ENCODE measurements at places on chromosomes 7 and 10.

- DNase-seq: no peak
Measured at GRCh38 chr10:13636776-13637175, 50.0 kb downstream of the PRPF18 start.

- no peak for DNase-seq
Measured at GRCh38 chr7:19698331-19698730, 10.5 kb downstream of the POLR1F start.

DNA sequence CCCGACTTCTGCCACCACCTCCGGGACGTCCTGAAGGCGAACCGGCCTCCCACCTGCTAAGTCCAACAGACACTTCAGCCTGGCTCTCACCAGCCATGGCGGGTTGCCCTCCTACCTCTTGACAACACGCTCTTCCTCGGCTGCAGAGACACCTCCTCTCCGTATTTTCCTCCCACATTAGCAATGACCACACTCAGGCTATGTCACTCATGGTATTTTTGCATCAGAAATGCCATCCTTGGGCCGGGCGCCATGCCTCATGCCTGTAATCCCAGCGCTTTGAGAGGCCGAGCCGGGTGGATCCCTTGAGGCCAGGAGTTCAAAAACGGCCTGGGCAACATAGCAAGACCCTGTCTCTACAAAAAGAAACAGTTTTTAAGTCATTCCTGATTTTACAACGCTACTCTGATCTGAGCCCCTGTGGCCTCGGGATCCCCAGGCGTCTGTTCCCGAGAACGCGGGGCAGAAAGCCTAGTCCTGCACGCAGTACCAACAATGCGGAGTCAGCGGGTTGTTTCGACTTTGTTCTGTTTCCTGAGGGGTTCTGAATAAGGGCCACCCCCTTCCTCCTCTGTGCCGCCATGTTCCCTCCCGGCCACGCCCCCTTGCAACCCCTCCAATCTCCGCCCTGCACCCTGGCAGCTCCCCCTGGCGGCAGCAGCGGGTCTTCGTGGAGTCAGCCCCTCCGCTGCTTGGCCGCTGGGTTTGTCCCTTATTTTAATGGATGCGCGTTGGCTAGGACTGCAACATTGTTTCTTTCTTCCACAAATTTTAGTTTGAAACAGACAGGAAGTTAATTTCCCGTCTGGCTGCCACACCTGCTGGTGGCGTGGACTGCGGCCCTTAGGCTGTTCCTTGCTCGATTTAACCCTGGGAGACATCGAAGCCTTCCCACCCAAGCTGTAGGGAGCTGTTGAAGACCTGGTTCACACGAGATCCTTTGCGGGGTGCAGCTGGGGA is 9.7 kb upstream of the ZFAND2A start:
- peak; percentile 66 for DNase-seq

DNA sequence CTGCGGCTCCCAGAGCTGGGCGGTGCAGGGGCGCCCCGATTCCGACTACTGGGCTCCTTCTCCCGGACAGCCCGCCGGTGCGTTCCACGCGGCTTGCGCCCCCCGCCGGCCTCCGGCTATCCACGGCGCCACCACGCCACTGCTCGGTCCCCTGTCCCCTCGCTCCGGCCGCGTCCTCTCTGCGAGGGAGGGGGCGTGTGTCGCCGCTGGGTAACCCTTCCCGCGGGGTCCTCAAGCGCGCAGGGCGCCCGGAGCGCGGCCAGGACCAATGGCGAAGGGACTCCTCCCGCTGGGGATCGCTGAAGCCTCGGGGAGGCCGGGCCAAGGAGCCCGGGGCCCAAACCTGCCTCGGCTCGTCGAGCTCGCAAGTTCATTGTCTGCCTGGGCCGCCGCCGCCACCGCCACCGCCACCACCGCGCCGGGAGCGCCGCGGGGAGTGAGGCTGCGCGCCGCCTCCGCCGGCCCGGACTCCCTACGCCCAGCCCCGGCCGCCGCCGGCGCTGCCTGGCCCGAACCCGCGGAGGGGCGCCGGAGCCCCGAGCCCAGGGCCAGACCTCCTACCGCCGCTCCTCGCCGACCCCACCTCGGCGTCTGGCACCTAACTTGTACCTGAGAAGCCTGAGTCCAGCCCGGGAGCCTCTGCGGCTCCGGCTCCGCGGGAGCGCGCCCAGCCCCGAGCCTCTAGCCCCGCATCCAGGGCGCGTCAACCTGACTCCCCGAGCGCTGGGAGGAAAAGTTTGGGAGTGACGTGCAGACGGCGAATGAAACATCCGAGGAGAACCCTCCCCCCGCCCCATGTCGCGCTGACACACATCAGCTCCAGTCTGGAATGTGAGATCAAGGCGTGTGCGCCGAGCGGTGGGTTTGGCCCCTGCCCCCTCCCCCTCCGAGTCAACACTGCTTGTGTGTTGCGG is at the start of gene CHST15:
CHST15 (minus strand) TSS at position 739 of the 914 bp plus-strand sequence. CDS start 47,386 bp downstream, outside the sequence.
- peak; percentile 44 for DNase-seq

DNA sequence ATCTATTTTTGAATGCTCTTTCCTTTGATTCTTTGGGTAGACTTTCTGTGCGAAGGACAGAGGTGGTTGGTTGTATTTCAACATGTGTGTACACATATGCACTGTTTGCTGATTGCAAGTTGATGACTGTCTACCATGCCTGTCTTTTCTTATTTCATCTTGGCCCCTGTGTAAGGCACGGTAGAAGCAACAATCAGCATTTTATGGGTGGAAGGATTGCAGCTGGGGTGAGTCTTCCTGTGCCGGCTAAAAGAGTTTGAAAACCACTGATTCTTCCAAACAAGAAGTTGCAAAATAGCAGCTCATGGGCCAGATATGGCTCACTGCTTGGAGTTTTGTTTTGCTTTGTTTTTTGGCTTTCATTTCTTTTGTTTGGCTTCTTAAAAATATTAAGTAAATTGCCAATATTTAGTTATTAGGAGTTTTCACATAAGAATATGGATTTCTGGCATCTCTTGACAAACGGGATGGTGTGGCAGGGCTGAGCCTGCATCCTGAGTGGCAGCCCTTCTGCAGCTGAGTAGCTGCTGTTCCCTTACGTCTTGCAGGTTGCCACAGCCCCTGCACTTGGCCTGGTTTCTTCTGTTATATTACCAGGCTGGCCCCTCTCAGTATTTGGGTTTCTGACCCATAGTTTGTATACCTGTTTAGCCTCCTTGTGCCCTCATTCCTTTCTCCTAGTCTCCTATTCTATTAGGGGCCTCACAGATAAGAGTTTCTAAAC is 7.2 kb downstream of the ZNF862 start:
- no peak for DNase-seq

- DNase-seq: no peak
Measured at GRCh38 chr7:4257146-4258111, 424.7 kb upstream of the FOXK1 start.

DNA sequence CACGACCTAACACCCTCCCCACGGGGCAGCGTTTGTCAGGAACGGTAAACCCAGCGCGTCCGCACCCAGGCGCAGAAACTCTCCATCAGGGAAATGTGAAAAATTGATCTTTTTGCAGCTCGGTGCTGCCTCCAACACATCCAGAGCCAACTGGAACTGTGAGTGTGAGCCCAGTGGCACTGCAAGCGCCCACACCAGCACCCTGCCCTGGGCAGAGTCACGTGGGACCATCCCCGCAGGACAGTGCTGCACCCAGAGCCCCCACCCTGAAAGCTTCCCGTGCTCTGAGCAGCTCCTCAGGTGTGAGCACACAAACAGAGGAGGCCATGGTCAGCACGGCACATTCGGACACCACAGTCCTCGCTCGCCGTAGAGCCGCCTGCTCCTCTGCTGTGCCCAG is 330.9 kb downstream of the DNAJB6 start:
- no peak for DNase-seq

- DNase-seq: peak; percentile 57
Measured at GRCh38 chr10:61284222-61284890, 168.8 kb downstream of the TMEM26 start.

DNA sequence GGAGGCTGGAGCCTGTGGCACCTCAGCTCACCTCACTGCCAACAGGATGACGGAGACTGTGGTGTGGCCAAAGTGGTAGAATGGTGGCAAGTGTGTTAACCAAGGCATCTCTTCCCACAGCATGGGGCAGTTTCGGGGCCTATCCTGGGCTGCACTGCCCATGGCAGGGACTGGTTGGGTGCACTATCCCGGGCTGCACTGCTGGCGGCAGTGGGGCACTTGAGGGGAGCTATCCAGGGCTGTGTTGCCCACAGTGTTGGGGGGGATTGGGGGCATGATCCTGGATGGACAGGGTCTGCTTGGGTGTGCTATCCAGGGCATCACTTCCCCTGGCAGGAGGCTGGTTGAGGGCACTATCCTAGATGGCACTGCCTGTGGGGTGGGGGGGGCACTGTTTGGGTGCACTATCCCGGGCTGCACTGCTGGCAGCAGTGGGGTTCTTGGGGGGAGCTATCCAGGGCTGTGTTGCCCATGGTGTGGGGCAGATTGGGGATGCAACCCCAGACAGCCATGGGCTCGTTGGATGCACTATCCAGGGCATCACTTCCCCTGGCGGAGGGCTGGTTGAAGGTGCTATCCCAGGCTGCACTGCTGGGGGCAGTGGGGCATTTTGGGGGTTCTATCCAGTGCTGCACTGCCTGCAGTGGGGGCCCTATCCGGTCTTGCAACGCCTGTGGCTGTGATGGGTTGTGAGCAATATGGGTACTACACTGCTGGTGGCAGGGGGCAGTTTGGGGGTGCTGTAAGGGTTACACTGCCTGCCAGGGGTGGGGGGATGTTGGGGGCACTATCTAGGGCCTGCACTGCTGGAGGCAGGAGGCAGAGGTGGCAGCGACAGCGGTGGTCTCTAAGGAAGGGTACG is 129.7 kb downstream of the ZNF248 start:
- DNase-seq: no peak

DNA sequence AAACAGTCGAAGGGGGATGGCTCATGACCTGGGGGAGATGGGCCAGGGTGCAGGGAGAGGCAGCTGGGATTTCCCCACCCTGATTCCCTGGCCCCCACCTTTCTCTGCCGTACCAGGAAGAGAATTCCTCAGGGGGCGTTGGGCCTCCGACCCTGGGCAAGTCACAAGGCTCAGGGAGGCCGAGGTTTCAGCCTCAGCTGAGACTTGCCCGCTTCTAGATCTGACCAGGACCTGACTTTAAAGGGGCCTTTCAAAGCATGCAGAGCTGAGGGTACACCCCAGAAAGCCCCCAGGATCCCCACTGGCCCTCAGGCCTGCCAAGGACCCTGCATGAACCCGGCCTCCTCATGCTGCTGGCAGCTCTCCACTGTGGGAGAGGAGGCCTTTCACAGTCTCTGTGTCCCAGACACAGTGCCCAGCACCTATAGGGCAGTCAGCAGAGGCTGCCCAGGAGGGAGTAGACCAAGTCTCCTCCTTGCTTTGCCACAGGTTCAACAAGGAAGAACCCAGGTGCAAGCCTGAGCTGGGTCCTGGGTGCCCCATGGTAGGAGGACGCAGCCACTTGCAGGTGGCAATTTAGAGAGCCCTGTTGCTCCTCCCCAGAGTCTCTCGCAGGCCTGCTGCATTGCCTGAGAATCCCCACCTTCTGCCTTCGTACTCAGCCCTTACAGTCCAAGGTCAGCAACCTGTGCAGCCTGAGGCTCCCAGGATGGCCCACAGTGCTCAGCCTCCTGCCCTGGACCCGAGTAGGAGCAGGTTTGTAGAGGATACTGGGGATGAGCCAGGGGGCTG is 89.3 kb downstream of the CHST15 start:
- DNase-seq: no peak

- no peak for DNase-seq
Measured at GRCh38 chr10:87925570-87925969, 62.1 kb downstream of the PTEN start.

DNA sequence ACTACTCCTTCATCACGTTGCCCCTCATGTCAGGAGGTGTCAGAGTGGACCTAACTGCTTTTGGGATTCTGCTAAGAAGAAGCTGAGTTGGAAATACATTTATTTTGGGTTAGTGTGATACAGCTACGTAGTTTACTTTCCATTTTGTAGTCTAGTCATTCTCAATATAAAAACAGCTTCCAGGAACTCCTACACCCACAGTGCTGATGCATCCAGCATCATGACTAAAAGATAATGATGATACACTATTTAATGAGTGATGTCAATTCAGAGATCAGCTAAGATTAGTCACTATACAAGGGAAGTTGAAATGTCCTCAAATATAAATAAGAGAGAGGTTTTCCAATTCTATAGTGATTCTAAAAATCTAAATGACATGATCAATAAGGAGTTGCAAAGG is 264.2 kb upstream of the SLC26A5 start:
- peak; percentile 34 for DNase-seq

DNA sequence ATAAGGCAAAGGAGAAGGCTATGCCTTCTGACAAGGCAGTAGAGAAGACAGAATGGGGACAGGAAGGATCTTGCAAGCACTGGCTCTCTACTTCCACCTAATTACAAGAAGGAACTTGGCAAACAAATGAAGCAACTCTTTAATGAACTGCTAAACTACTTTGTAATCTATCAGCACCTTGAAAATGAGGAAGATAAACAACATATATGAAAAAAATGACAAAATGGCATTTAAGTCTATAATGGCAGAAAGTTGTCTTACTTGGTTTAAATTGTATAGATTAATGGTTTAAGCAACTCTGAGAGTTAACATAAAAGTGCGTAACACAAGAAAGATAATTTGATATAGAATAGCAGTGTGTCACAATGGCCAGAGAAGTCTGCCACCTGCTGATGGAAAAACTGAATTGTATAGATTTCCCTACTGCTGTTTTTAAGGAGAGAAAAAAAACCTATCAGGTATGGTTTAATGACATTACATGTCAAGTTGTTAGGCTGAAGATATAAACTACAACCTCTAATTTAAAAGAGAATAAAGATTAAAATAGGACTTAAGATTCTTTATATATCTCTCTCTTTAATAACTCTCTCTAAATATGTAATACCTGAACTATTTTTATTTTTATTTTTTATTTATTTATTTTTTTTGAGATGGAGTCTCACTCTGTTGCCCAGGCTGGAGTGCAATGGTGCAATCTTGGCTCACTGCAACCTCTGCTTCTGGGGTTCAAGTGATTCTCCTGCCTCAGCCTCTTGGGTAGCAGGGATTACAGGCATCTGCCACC is 11.8 kb downstream of the NT5C3A start:
- peak; percentile 48 for DNase-seq

DNA sequence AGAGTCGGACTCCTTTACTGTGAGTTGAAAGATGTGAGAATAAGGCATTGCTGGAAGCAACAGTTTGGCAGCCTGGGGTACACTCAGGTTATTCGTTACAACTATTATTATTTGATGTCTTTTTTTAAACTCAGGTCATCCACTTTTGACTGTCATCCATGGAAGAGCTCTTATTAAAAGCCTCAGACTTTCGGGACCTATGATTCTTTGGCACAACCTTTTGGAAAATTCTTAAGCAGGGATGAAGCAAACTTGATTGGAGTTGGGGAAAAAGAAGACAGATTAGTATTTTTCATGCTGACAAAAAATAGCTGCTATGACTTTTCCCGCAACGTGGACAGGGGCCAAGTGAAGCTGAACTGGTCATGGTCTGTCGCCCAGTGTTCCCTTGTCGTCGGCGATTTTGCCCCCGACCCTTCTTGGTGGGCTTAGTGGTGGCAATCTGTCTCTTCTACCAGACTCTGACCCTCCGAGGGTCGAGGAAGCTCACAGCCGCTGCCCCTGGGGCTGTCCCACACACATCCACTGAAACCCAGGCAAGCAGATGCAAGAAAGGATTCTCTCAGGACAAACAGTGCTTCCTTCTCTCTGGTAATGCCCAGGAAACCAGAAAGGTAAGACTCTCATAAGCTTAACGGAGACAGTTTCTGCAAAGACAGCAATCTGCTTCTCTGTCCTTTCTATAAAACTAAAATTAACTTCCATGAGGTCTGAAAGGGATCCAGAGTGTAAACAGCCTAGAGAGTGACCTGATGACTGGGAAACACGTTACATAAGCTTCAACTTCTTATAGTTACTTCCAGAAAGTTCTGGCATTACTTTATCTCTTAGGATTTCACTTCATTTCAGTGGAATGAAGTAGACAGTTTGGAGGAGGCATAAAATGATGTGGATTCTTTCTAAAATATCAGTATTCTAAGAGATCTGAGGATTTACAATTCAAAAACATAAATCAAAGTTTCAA is 1.0 kb downstream of the CPED1 start:
- peak; percentile 8 for DNase-seq
